ENCODE measurements at places on chromosomes 12 and 14. TPM values are rescaled to one million over a fixed set of nuclear protein-coding genes. Genes with fewer than 3 reads are reported as not detected.

GRCh38 chr14:87522575-87522974 is 470.4 kb downstream of the GALC start:
- H3K27me3 ChIP-seq: no peaks in the 10 kb centered on the region
- no peaks in the 10 kb centered on the region for H3K4me1 ChIP-seq
- H3K36me3 ChIP-seq: no peaks in the 10 kb centered on the region
- no peak overlapping the region for H3K27ac ChIP-seq
- no peak for DNase-seq

DNA sequence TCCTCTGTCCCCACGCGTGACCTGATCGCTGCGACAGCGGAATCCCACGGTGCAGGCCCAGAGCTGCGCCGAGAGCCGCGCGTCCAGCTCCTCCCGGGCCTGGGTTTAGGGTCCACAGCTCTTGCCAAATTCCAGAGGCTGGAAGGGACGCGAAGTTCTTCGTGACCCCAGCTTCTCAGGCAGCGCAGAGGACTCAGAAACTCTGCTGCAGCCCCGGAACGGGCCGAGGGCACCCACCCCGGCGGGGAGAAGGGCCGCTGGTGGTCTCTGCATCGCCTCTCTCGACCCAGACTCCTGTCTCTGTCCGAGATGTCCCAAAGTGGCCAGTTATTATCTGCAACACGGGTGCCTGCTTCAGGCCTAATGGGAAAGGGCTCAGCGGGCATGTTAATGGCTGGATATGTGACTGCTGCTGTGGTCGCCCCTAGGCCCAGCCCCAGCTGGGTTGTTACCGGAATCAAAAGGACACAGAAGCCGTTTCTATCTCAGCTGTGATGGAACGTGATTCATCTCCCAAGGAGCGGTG is 236.4 kb downstream of the VRK1 start:
- H3K27me3 ChIP-seq: no peaks in the 10 kb centered on the region
- no peaks in the 10 kb centered on the region for H3K36me3 ChIP-seq
- no peak overlapping the region for H3K4me3 ChIP-seq
- H3K4me1 ChIP-seq: no peaks in the 10 kb centered on the region
- no peak overlapping the region for H3K27ac ChIP-seq

Gene CARMIL3
- total RNA-seq: 1.3 TPM

Gene RERG
- total RNA-seq: 13.2 TPM

DNA sequence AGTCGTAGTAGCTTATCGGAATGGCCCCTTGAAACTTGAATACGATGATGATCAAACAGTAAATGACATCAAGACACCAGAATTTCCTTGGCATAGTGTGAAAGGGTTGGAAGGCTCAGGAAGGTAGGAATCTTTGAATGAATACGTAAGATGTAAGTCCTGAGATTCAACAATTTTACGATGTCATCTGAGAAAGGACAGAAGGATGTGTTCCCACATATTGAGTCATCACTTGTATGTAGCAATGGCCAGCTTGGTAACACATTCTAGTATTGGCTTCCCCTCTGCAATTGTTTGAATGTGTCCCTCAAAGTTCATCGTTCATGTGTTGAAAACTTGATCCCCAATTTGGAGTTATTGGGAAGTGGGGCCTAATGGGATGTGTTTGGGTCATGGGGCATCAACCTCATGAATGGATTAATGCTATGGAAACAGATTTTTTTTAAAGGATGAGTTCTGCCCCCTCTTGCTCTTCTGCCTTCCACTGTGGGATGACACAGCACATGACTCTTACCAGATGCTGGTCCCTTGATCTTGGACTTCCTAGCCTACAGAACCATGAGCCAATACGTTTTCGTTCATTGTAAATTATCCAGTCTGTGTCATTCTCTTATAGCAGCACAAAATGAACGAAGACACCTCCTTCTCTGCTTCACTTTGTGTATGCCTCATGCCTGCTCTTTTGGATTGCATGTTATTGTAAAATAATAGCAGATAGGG is 284.6 kb downstream of the BCAT1 start:
- H3K27ac ChIP-seq: no peak overlapping the region
- no peak overlapping the region for H3K4me3 ChIP-seq
- H3K36me3 ChIP-seq: no peaks in the 10 kb centered on the region
- no peak for DNase-seq
- H3K4me1 ChIP-seq: no peaks in the 10 kb centered on the region

Gene GPR137C
- 1.3 TPM for total RNA-seq

Gene SRRM4
- not detected for total RNA-seq

DNA sequence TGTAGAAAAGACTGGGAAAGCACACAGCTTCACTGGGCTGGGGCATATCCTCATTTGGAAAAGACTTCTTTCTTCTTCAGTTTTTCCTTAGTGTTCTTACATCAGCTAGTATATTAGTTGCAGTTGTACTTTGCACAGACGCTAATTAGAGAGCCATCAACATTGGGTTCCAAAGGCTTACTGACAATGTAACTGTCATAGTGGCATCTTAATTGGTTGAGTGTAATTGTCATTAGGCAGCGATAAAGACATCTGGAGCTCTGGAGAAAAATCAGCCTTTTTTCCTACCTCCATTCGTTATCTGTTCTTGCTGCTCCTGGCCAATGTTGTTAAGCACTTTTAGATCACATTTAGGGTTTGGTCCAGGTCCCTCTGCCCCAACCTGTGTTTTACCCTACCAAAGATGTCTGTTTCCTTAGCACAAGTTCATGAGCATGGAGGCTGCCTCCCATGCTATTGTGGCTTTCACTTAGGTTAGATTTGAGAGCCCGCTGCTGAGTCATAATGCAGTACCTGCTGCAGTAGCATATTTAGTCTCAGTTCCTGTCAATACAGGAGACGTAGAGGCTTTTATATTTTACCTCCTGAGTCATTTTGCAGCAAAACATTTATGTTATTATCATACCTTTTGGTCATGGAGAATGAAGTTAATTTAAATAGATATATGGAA is 49.2 kb downstream of the FBXW8 start:
- no peak for DNase-seq
- H3K4me3 ChIP-seq: no peak overlapping the region
- no peaks in the 10 kb centered on the region for H3K36me3 ChIP-seq
- H3K27me3 ChIP-seq: no peaks in the 10 kb centered on the region

GRCh38 chr12:99005601-99006000 is 360.5 kb downstream of the APAF1 start:
- no peak overlapping the region for H3K27ac ChIP-seq
- no peaks in the 10 kb centered on the region for H3K4me1 ChIP-seq
- DNase-seq: no peak
- no peak overlapping the region for H3K4me3 ChIP-seq
- H3K36me3 ChIP-seq: no peaks in the 10 kb centered on the region
- H3K27me3 ChIP-seq: no peaks in the 10 kb centered on the region

Gene CLEC4D
- total RNA-seq: 0.22 TPM

DNA sequence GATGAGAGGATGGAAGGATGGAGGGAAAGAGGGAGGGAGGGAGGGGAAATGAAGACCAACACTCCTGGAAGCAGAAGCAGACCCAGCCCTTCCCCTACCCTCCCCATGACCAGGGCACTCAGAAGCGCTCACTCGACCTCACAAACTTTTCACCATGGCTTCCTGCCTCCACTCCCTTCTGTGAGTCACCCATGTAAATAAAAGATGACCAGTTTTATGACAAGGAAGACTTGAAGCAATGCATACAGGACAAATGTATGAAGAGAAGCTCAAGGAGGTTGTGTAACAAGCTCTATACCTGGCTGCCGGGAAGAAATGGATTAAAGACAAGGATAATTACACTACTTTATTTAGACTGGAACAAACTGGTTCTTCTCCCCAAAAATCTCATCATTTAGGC is 63.8 kb downstream of the CDC42BPB start:
- DNase-seq: no peak
- peaks cover 23% of the 10 kb centered on the region for H3K36me3 ChIP-seq
- no peak overlapping the region for H3K4me3 ChIP-seq
- H3K27me3 ChIP-seq: no peaks in the 10 kb centered on the region
